ENCODE measurements at places on chromosomes 1 and 21. TPM values are rescaled to one million over a fixed set of nuclear protein-coding genes. Genes with fewer than 3 reads are reported as not detected.
A peak's percentile ranks its signal among the peaks of the same experiment; 100 is the strongest.

GRCh38 chr1:77399250-77400086 is 117.6 kb downstream of the AK5 start:
- DNase-seq: no peak

GRCh38 chr1:118933051-118933781 is 54.9 kb downstream of the TBX15 start:
- DNase-seq: no peak

DNA sequence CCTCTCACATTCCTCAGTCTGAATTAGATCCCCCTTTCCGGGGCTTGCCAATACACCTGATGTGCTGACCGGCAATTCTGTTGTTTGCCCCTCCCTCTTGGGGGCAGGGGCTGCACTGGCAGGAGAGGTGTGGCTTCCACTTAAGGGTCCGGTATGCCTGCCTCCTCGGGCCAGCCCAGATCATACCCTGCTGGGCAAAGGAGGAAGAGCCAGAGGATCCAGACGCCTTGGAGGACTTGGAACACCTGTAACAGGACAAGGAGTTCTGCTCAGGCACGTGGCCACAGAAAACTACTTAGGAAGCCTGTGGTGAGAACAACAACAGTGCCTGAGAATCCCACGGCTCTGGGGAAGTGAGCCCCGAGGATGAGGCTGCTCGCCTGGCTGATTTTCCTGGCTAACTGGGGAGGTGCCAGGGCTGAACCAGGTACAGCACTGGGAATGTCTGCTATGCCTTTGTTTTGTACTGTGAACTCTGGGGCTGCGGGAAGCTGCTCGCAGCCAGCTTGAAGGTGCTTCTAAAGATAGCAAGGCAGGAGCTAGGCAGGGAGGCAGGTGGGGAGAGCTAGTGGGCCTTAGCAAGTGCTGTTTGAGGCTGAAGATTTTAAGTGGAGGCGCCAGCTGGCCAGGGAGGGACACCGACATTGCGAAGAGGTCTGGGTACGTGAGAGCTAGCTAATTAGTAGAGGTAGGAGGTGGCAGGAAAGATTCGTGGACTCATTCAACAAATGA is at the start of gene SMPDL3B:
Gene SMPDL3B, plus strand, starts transcription at position 183 of the 732 bp plus-strand sequence. Its CDS starts 184 bp downstream, at position 367.
- DNase-seq: peak; percentile 88

DNA sequence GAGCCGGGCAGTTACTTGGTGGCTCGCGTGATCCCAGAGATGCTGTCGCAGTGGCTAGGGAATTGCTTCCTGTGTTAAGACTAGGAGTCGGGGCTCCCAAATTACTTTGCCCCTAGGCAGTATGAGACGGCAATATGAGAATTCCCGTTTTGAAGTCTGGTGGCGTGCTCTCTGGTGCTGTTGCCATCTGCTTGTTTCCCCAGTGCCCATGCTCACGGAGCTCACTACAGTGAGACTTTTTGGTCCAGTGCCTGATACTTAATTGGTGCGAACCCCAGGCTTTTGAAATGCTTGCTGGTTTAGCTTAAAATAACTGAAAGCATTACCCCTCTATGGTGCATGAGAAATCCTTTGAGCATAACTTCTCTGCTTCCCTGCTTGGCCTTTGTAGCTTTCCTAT is 22.3 kb downstream of the AGT start:
- DNase-seq: no peak

DNA sequence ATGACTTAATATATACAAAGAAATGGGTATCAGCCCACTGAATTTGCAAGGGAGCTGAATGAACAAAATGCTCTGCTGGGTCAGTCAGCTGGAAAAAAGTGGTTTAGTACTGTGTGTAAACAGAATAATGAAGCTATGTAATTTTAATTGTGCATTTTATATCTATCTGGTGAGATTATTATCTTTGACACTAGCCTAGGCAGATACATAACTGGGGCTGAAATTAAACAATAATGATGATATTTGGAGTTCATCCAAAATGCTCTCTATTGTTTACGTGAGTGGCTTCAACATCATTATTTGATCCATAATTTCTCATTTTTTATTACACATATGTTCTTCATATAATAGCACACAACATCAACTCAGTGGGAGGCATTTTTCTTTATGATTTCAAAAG is 208.5 kb upstream of the SNX7 start:
- no peak for DNase-seq

DNA sequence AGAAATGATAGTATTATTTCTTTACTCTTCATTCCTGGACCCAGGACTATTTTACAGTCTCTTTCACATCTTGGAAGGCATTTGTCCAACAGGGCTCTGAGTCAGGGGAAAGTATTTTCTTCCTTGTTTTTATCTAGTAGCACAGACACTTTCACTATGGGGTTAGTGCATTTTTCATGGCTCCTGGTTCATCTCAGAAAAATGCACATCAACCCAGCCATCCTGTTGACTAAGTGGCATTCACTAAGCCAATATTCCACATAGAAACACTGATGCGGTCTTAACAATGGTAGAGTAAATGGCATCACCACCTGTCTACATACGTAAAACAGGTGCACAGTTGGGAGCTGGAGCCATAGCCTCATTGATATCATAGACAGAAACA is 87.4 kb upstream of the C1orf21 start:
- DNase-seq: no peak

DNA sequence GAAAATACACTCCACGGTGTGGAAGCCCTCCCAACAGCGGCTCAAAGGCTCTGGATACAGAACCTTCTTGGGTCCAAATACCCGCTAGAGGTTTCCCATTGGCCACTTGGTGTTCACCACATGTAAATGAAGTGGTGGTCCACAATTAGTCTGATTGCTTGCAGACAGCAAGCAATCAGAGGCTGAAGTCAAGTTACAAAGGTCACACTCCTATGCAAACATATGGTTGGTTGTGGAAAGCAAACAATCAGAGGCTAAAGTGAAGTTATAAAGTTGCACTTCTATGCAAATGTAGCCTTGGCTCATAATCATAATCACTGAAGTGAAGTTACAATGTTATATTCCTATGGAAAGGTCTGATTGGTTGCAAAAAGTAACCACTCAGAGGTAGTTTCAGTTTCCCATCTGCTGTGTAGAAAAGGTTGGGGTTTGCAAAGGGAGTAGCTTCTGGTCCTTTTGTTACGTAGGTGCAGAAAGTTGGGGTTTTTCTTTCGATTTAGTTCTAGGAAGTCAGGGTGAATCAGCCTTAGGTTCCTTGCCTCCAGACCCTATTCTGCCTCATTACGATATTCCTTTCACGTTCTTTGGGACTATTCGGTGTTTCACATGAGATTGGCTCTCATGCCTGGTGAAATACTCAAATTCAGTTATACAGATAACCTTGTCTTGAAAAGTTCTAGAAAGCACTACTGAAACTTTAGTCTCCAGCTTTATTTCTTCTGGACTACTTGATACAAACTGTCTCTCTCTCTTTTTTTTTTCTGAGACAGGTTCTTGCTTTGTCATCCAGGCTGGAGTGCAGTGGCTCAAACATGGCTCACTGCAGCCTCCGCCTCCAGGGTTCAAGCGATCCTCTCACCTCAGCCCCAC is 36.7 kb upstream of the MTF2 start:
- DNase-seq: no peak

GRCh38 chr1:59687081-59687480 is 127.7 kb upstream of the HOOK1 start:
- no peak for DNase-seq

- DNase-seq: no peak
Observed at GRCh38 chr1:235298758-235299157, 29.2 kb downstream of the ARID4B start.

DNA sequence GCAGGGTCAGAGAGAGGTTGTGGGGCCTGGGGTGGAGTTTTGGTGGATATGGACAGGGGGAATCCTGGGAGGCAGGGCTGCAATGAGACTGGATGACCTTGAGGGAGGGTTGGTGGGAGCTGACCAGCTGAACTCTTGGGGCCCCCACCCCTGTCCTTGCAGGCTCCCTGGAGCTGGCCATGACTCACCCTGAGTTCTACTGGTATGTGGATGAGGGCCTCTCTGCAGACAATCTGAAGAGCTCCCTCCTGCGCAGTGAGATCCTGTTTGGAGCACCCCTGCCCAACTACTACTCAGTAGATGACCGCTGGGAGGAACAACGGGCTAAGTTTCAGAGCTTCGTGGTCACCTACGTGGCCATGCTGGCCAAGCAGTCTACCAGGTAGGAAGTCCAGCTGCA is 23.6 kb downstream of the DISP3 start:
- DNase-seq: no peak

GRCh38 chr1:79899914-79900313 is 893.4 kb upstream of the ADGRL4 start:
- no peak for DNase-seq

GRCh38 chr1:224873434-224874369 is 55.8 kb upstream of the DNAH14 start:
- no peak for DNase-seq

DIPK1A gene
- 6.1 TPM for polyA plus RNA-seq

SLC16A4 gene
- polyA plus RNA-seq: 51.8 TPM

PLPPR4 gene
- 0.45 TPM for polyA plus RNA-seq

CRP gene
- not detected for polyA plus RNA-seq

NMNAT2 gene
- 0.17 TPM for polyA plus RNA-seq

Data from kidney (tissue), 22 donors.